ENCODE measurements at places on chromosomes 7 and 10.

- DNase-seq: peak; percentile 2
Measured at GRCh38 chr7:93551063-93551895, 23.2 kb downstream of the CALCR start.

DNA sequence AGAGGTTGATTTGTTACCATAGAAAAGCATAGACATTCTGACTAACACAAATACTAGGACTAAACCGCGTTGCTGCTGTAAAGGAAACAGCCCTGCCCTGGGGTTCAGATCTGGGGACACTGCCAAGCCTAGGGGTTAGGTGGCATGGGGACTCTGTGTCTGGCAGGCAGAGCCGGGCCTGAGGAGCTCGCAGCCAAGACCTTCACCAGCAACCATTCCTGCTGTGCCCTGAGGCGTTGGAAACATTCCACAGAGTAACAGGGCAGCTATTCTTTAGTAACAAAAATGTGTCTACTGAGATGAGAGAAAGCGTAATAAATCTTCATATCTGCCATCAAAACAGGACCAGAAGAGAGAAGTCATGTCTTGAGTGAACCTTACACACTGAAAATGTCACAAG lies 280.5 kb downstream of the POM121L12 start:
- DNase-seq: no peak

DNA sequence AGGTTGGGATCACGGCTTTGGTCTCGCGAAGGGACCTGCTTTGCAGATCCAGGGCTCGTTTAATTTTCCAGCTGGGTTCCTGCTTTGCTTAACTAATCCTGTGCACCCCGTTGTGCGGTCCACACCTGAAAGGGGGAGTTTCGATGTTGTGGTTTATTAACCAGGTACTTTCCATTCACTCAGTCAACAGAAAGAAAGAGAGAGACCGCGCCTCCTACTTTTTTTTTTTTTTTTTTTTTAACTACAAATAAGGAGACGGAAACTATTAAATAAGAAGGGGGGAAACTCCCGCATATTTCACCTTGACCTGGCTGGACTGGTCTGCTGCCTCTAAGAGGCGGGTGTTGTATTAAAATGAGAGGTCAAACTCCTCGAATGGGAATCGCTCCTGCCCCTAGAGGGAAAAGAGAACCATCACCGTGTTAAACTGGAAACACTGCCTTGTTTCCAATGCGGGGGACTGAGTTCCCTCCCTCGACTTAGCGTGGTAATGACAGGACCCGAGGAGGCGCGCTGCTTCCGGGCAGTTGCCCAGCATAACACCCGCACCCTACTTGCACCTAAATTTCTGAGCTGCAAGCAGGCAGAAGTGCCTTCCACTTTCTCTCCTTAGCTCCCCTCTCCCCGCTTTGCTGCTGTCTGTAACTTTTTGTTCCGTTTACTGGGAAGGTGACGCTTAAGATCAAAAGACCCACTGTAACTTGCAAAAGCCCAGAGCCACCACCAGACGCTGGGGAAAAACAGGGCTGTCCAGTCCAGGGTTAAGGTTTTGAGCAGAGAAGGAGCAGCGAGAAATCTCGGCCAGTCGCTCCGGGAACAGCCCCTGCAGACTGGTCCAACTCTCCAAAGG lies 1.1 kb upstream of the ITGB8 start:
- DNase-seq: peak; percentile 88

GRCh38 chr10:115818012-115818411 lies 455.0 kb downstream of the GFRA1 start:
- no peak for DNase-seq

DNA sequence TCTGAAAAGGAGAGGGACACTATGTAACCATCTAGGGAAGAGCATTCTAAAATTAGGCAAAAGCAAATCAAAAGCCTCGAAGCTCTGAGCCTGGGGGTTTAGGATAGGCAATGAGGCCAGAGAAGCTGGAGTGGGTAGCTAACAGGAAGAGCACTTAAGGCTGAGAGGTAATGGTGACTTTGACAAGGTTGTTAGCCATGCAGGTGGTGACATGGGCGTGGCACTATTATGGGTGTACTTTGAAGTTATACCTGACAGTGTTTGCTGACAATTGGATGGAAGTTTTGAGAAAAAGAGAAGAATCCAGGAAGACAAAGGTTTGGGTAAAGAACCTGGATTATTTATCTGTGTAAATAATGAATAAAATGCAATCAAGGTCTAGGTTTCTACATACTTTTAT lies 383.0 kb upstream of the SEMA3C start:
- no peak for DNase-seq

DNA sequence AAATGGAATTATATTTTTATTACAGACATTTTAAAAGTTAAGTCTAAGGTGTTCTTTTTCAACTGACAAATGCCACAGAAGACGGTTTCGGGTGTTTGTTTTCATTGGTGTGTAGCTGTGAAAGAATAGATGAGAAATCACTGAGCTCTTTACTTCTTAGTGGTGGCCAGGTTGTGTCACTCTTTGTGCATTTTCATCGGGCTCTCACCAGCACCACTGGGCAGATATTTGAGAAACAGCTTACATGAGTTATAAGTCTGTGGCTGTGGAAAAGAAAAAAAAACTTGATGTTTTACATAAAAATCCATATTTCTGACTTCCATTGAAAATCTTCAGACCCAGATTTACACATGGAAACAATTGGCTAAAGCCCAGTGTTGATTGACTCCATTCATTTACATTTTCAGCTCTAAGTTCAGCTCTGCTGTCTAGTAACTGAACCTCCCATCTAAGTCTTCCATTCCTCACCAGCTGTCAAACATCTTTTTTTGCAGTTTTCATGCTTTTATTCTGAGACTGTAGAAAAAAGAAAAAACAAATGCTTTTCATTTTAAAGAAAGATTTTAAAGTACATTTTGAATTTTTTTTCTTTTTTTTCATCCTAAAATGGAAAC lies 22.3 kb downstream of the CABCOCO1 start:
- DNase-seq: no peak

GRCh38 chr10:114854906-114855305 lies 33.3 kb downstream of the FHIP2A start:
- no peak for DNase-seq

DNA sequence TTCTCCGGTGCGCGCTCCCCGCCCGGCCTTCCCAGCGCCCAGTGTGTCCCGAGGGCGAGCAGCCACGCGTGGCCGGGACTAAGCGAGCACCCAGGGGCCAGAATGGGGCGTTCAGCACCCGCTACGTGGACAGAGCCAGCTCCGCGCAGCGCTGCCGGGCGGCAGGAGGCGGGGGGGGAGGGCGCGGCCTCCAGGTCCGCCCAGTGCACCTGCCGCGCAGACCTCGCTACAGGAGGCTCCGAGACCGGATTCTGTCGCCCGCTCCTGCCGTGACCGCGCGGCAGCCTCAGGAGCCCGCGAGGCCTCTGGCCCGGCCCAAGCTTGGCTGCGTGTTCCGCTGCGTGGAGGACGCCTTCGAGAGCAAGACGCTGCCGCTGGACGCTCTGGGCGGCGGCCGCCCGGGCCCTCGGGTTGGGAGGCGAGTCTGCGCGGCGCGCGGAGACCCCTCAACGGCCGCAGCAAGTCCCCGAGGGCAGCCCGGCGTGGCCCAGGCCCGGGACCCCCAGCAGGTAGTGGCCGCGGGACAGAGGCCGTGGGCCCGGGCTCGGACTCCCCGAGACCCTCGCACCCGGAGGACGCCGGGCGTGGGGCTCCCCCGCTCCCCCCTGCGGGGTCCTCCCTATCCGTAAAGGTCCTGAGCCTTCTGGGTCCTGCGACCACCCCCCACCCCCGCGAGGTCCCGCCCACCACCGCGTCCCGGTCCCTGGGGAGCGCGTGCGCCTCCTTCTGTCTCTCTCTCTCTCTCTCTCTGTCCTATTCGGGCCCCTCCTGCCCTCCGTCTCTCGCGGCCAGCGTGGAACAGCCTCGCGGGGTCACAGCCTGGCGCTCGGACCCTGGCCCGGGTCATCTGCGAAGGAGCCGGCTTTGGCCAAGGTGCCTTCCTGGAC lies 904 bp upstream of the DPYSL4 start:
- DNase-seq: no peak

- no peak for DNase-seq
Measured at GRCh38 chr10:72322030-72322279, 32.8 kb downstream of the DNAJB12 start.

DNA sequence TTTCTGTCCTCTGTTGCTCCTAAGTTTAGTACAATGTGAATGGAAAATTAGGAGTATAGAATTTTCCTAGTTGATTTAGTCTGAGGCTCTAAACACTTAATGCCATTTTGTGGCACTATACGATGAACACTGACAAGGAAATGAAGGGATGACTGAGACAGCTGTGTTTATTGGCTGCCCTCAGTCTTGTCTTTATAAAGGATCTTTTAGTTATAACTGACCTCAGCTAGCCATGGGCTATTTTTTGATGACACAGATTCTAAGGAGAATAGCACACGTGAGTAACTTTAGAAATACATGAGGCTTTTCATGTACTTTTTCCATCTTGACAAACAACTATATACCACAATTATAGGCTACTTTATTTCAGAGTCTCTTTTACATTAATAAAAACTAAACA lies 113.7 kb downstream of the PRKG1 start:
- DNase-seq: no peak

DNA sequence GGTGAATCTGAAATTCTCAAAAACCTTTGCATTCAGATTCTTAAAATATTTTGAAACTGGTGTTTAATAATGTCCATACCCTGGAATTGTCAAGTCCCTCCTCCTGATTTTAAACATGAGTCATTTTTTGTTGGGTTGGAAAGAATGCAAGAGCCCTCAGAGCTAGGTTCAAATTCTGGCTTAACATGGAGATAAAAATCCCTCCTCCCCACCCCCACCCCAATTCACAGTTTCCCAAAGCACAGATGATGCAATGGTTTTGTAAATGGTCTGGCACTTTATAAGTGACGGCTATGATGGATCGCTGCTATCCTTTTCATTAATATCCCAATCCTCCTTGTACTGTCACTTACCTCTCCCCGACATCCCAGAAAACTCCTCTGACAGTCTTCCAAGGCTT lies 332.8 kb downstream of the PLXNA4 start:
- no peak for DNase-seq

Data from SHP77 (cell line).